ENCODE measurements at places on chromosomes 5 and 9.

GRCh38 chr5:172939071-172939470, 20.2 kb upstream of the RPL26L1 start:
- no peak for DNase-seq

- no peak for DNase-seq
These were observed 2.0 kb upstream of the TRIM14 start for GRCh38 chr9:98121058-98121457.

DNA sequence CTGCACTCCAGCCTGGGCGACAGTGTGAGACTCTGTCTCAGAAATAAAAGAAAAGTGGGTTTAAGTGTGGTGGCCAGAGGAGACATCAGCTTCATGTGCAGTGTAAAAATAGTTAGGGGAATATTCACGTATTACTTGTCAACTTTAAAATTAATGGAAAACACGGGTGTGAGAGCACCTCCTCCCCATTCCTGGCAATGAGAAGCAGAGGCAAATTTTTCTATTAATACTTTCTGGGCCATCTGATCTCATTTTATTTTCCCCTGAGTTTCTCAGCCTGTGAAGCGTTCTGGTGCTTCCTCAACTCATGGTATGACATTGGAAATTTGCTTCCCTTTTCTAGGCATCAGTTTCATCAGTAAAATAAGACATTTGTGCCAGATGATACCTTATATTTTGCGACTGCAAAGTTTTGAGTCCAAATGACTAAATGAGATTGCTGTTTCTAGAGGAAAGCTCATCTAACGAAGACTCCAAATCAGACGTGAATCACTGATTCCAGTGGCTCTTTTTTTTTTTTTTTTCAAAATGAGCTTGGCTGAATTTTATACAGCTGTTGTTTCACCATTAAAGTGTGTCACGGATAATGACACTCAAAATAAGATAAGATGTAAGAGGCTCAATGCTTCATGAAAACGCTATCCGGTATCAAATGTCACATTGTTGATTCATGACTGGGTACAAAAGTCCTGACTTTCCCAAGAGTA, 104.6 kb downstream of the MSX2 start:
- no peak for DNase-seq

GRCh38 chr9:119181561-119181960, 187.7 kb downstream of the BRINP1 start:
- DNase-seq, result no peak

GRCh38 chr5:78506261-78507024, 142.1 kb downstream of the LHFPL2 start:
- no peak for DNase-seq

- DNase-seq, result peak; percentile 45
These were observed 79.4 kb downstream of the ESM1 start for GRCh38 chr5:54905942-54906537.

Data from activated effector memory CD4-positive, alpha-beta T cell treated with Interleukin-2 at 50 U/mL for 16 hours (primary cell).